NCI-H748 treated with DMSO at 0.1 percent for 48 hours (cell line): ENCODE measurements at places on chromosomes 16 and 17.

- DNase-seq = no peak
Observed at GRCh38 chr16:55016515-55016914, 85.8 kb downstream of the IRX5 start.

- no peak for DNase-seq
Observed at GRCh38 chr16:57822856-57823255, 20.6 kb upstream of the KIFC3 start.

DNA sequence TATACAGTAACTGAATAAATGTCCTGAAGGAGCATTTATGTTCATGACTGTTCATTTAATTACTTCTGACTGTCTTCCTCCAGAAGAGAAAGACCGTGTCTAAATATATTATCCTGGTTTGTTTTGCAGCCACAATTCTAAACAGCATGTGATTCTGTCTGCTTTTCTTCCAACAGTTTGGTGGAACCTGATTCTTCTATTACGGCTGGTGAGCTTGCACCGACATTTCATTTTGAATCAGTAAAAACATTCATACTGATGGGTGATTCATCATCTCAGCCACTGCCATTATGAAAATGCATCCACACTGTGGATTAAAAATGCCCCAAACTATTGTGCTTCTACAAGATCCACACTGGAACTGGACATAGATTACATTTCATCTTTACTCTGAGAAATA is 16.9 kb downstream of the KNOP1 start:
- no peak for DNase-seq

- DNase-seq = no peak
Observed at GRCh38 chr16:621526-622105, 9.2 kb upstream of the WFIKKN1 start.

DNA sequence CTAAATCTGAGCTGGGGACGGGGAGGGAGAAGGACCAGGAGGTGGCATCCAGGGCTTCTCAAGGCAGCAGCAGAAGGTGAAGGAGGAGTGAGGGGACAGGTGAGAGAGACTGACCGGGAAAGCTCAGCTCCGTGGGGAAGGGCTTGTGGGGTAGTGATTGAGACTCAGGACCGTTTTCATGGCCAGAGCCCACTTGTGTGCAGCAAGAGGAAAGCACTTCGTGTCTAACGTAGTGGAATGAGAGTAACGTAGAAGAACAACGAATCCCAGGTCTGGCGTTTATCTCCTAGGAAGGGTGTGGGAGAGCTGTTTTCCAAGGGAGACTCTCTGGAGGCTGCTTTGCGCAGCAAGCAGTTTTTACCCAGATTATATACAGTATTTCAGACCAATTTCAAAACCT is 1.3 kb upstream of the CDH3 start:
- DNase-seq = no peak

- no peak for DNase-seq
Observed at GRCh38 chr16:31198207-31198882, 4.2 kb downstream of the PYCARD start.
